ENCODE measurements at places on chromosomes 5 and 9.

DNA sequence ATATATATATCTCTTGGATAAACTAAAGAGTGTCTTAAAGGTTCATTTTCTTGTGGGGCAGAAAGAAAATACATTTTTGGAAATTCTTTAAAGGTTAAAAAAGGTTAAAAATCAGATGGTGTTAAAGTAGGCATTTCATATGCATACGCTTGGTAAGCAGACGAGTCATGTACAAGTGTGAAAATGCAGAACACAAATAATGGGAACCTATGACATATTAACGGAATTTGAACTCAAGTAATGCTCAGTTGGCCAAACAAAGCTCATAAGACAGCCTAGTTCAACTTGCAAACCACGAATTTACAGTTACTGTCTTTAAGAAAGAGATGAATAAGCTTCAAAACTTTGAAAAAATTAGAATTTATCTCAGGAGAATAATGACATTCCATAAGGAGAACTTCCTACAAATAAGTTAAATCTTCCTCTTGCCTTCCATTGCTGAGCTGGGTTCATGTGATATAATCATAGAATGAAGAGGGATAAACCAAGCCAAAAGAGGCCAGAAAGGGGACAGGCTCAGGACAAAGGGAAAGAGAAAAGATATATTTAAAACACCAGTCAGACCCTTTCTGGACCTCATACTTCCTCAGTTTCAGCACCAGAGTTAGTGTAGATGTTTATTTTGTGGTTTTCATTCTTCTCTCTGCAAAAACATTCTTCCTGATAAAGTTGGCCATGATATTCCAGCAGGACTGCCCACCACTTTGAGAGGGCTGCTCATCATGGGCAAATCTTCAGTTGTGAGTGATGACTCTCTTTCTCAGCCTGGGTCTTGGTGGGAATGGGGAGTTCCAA is 256.7 kb upstream of the CD180 start:
- DNase-seq = no peak

GRCh38 chr5:147098233-147098790 is 136.5 kb upstream of the STK32A start:
- no peak for DNase-seq

GRCh38 chr5:19498852-19499251 is 489.1 kb downstream of the CDH18 start:
- no peak for DNase-seq

GRCh38 chr9:134895097-134895496 is 14.5 kb downstream of the FCN2 start:
- DNase-seq = no peak

DNA sequence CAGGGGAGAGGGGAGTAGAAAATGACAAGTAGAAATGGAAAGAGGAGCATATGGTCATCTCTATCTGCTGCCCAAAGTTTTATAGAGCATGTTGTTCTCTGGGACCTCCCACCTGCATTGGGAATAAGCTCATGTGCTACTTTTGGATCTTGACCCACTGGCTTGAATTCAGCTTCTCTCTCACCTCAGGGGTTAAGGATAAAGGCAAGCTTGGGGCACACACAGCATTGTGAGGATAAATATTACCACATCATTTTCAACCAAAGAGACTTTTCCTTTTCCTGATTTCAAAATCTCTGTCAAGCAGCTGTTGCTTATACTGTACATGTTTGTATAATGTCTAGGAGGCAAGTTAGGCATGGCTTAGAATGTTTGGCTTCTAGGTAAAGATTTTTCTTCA is 16.6 kb downstream of the ATP10B start:
- no peak for DNase-seq

DNA sequence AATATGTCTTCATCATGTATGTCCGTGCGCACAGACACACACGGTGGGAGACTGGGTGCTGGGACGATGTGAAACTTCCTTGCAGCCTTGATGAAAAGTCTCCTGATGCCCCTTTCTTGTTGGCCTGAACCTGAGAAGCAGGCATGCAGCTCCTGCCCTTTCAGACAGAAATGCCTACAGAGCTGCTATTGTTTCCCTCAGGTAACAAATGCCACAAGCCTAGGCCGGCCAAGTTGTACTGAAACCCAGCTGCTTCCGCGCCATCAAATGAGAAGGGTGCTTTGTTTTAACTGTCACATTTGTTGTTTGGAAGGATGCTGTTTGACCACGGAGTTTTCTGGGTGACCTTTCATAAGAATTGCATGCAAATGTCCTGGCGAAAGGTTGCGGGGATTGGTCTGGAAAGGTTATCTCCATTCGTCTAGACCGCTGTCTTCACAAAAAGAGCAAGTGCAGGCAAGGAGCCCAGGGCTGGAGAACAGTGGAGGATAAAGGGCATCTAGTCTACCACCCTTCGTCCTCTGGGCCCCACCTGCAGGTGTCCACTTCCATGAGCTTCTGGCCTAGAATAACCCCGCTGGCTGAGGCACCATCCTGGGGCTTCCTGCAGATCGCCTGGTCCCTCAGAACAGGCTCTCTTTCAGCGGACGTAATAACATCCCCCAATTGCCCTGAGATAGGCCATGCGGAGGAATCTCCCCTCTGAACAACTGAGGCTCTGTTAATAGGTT is 197.2 kb downstream of the SEMA6A start:
- DNase-seq = no peak

- no peak for DNase-seq
Measured at GRCh38 chr9:4272126-4272525, 27.7 kb downstream of the GLIS3 start.

DNA sequence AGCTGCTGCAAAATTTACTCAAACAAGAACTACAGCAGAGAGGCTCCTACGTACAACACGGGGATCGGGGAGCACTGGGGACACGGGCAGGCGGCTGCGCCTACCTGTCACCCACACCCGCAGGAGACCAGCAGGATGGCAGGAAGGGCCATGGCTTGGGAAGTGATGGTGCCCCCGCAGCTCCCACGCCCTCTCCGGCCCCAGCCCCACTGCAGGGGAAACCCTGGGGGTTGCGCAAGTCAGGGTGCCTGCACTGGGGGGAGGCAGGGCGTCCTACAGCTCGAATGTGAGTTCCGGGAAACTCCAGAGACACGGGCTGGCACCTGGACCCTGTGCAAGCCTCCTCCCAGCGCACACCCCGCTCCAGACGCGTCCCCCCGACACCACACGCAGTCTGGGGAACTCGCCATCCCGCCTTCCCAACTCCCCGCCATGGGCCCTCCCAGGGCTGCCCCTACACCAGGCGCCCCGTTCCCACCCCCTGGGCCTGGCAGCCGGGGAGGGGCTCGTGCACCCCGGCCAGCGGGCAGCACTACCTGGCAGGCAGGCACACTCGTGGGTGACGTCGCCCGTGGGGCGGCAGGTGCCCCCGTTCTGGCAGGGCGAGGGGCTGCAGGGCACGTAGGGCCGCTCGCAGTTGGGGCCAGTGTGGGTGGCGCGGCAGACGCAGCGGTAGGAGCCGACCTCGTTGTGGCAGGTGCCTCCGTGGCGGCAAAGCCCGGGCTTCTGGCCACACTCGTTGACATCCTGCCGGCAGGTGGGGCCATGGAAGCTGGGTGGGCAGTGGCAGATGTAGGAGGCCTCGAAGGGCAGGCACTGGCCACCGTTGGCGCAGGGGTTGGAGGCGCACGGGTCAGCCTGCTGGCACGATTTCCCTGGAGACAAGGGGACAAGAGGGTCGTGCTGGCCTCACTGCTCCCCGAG is 23.3 kb downstream of the NOTCH1 start:
- DNase-seq = no peak

DNA sequence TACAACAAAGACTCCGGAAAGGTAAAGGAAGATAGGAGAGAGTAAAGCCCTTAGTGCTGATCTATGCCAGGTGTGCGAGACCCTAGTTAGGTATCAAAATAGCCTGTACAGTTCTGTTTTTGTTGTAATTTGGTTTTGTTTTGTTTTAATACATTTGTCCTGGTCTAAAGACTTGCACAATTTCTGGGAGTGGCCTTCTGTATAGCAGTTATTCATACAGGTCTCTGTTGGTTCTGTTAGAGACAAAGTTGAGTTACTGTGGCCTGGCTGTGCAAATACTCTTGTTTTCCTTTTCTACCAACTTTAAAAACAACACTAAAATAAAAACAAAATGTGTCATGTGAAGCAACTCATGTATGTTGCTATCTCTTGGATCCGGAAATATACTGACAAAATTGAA is 163.6 kb downstream of the COMMD10 start:
- DNase-seq = no peak

- no peak for DNase-seq
Measured at GRCh38 chr9:89821081-89821480, 216.3 kb downstream of the GADD45G start.

- no peak for DNase-seq
Measured at GRCh38 chr5:169626779-169627178, 10.3 kb upstream of the DOCK2 start.

DNA sequence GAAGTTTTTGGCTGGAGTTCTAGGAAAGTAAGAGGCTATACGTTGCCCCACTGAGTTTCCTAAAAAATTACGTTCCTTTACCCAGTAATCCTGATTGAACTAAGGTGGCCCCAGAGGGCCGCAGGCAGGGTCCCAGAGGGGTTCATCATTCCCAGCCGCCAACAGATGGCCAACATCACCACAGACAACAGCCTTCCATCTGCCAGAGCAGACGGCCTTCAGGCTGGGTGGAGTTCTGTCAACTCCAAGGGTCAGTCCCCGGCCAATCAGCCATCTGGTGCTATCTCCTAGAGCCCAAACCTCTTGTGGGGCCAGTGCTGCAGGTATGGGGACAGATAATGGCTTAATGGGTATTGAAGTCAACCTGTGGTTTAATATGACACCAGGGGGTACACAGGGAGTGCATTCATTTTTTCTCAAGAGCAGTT is 30.4 kb downstream of the TBC1D2 start:
- DNase-seq = no peak

GRCh38 chr9:135552698-135553171 is 6.8 kb downstream of the OBP2A start:
- DNase-seq = no peak

DNA sequence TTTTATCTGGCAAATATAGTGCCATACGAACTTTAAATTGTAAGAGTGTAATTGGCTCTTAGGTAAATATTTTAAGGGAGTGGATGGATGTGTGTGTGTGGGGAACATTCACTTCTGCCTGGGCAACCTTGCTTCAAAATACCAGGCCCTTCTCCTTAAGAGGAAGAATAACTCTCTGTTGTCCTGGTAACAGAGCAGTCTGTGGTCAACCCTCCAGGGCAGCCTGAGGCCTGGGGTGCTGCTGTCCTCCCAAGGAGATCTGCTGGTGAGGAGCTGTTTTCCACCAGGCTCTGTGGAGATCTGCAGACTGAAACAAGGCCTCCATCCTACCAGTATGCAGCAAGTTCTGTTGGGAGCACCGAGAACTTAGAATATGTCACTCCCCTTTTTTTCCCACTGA is 325.2 kb downstream of the PSAT1 start:
- DNase-seq = no peak

DNA sequence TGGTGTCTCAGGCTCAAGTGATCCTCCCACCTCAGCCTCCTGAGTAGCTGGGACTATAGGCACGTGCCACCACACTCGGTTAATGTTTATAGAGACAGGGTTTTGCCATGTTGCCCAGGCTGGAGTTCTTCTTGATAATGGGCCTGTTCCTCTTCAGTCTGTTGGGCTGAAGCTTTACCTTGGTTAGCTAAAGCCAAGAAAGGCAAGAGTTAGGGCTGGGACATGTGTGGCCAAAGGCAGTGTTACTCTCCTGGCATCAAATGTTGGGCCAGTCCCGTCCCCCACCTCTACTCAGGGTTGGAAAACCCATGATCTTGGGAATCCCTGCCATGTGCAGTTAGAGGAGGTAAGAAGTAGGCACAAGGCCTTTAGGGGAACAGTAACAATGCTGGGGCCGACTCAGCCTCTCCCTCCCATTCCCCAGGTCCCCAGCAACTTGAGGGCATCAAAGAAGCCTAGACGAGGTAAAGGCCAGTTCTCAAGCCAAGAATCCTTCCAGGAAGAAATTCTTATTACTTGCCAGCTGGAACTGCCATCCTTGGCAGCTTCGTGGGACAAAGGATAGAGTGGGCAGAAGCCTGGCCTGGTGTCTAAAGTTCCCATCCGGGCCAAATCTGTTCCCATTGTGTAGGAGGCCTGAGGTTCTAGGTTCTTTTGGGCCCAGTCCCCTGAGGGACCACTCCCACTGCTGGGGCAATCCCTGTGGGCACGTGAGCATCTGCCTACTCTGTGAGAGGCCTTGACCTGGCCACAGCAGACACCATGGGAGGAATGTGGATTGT is 4.5 kb downstream of the EGR1 start:
- DNase-seq = no peak

DNA sequence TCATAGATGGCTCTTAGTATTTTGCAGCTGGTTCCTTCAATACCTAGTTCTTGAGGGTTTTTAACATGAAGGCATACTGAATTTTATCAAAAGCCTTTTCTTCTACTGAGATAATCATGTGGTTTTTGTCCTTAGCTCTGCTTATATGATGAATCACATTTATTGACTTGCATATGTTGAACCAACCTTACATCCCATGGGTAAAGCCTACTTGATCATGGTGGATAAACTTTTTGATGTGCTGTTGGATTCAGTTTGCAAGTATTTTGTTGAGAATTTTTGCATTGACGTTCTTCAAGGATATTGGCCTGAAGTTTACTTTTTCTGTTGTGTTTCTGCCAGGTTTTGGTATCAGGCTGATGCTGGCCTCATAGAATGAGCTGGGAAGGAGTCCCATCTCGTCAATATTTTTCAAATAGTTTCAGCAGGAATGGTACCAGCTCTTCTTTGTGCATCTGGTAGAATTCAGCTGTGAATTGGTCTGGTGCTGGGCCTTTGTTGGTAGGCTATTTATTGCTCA is 49.7 kb downstream of the YIPF5 start:
- no peak for DNase-seq

- no peak for DNase-seq
Measured at GRCh38 chr9:137233143-137233980, 2.7 kb downstream of the SLC34A3 start.

DNA sequence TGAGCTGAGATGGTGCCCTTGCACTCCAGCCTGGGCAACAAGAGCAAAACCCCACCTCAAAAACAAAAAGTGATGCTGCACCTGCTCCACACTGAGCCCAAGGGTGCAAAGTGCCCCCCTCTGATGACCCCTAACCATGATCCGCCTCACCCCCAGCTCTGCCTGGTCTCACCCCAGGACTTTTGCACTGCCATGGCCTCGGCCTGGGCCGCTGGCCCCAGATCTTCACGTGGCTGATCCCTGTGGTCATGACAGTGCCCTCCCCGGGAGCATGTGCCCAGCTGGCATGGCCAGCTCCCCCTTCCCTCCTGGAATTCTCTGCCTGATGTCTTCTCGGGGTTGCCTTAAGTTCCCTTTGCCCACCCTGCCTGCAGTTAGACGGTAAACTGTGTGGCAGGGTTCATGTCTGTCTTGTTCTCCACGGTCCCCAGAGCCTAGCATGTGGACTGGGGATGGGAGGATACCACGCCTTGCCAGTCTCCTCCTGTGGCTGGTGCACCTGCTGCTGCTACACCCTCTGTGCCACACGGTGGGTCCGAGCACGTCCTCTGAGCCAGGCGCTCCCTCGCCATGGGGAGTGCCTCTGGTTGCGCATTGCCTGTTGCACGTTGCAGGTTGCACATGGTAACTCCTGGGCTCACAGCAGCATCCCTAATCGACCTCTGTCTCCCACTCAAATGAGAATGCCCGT is 77.4 kb upstream of the PPP1R26 start:
- no peak for DNase-seq

GRCh38 chr5:106376522-106376921 is 1294.2 kb downstream of the EFNA5 start:
- no peak for DNase-seq
